ENCODE measurements at places on chromosomes 13 and 19.
A peak's percentile ranks its signal among the peaks of the same experiment; 100 is the strongest.

DNA sequence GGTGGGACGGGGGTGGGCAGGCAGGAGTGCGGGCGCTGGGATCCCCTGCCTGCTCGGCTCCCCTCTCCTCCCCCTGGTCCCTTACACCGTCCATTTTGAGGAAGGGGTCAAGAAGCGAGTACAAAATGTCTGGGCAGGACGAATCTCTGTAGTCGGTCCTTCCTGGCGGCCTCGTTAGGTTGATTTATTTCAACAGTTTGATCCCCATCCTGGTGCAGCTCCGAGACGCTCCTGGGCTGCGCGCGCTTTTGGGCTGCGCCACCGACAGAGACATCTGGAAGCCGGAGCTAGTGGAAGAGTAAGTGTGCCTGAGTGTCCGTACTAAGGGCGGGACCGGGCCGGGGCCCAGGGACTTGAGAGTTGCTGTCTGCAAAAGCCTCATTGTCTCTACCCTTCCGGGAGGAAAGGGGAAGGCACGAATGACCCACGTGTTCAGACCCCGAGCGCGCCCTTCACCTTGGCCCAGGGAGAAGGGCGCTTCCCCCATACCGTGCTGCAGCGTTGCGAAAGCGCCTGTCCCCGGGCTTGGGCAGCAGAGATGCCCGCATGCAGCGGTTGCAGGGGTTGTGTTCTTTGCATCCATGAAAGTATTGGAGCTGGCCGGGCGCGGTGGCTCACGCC, 1.8 kb downstream of the ZNF114 start:
- DNase-seq: no peak

DNA sequence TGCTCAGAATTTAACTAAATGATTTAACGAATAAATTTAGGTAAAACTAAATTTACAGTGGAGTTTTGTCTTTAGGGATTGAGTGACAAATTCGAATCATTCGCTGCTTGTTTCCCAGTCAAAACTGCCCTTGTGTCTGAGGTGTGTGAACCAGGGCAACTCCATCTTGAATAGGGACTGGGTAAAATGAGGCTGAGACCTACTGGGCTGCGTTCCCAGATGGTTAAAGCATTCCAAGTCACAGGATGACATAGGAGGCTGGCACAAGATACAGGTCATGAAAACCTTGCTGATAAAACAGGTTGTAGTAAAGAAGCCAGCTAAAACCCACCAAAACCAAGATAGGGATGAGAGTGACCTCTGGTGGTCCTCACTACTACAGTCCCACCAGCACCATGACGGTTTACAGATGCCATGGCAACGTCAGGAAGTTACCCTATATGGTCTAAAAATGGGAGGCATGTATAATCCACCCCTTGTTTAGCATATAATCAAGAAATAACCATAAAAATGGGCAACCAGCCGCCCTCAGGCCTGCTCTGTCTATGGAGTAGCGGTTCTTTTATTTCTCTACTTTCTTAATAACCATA, 10.2 kb upstream of the ANKRD10 start:
- no peak for DNase-seq

DNA sequence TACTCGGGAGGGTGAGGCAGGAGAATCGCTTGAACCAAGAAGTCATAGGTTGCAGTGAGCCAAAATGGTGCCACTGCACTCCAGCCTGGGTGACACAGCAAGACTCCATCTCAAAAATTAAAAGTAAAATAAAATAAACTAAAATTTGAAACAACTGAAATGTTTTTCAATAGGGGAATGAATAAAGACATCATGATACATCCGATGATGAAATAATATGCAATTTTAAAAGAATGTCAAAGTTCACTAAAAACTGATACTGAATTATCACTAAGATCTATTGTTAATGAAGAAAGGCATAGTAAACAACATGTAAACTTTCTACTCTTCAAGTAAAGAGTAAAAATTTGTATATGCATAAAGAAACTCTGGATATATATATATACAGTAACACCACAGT, 8.5 kb downstream of the CARD8 start:
- DNase-seq: no peak

GRCh38 chr13:66995203-66995611, 234.9 kb downstream of the PCDH9 start:
- DNase-seq: no peak

GRCh38 chr13:44302940-44303575, 70.6 kb upstream of the SERP2 start:
- DNase-seq: no peak

DNA sequence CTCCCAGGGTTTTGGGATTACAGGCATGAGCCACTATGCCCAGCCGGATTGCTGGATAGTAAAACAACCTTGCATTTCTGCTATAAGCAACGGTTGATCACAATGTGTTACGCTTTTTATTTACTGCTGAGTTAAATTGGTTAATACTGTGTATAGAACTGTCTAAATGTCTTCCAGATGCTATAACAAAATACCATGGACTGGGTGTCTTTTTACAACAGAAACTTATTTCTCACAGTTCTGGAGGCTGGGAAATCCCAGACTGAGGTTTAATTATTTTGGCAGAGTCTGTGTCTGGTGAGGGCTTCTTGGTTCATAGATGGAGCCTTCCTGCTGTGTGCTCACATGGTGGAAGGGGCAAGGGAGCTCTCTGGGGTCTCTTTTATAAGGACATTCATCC, 65.5 kb downstream of the ING1 start:
- no peak for DNase-seq

DNA sequence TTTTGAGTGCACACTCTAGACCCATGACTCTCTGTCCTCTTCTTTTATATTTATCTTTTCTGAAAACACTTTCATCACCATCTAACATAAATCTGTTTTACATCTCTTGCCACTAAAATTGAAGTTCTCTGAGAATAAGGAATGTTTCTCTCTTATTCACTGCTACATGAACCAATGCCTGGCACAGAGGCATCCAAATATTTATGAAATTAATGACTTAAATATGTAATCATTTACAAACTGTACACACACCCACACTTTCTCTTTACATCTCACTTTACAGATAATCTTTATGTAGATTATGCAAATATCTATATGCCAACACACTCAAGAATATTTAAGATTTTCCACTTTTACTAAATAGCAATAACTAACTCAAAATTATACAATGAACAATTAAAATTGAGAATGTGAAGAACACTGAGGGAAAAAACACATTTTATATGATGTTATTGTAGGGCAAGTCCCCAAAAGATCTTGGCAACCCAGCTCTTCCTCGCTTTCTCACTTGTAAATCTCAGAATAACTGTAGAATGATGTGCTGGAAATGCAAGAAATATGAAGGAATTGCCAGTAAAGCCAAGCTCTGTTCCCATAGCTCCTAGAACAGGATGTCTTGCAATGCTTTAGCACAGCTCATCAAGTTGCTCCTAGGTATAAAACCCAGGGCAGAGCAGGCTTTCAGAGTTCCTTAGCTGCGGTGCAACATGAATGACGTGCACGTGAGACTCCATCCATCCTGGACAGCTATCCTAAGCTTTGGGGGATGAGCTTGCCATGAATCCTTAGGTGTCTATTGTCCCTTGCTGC, 50.7 kb downstream of the UGGT2 start:
- DNase-seq: no peak

DNA sequence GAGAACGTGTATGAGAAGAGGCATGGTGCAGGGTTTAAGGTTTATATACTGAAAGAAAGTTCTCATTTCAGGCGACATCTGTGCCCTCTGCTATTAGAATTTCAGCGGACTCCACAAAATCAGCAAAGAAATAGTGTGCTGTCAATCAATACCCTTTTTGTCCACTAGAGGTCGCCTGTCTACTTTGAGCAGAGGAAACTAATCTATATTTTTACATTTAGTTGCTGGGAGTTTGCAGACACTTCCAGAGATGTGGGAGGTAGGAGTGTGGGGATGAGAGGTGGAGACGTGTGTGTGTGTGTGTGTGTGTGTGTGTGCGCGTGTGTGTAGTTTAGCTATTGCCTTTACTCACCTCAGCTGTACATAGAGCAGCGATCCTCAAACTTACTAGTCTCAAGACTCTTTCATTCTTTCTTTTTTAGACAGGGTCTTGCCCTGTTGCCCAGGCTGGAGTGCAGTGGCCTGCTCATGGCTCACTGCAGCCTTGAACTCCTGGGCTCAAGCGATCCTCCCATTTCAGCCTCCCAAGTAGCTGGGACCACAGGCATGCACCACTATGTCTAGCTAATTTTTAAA, 9.7 kb downstream of the INAFM1 start:
- no peak for DNase-seq

DNA sequence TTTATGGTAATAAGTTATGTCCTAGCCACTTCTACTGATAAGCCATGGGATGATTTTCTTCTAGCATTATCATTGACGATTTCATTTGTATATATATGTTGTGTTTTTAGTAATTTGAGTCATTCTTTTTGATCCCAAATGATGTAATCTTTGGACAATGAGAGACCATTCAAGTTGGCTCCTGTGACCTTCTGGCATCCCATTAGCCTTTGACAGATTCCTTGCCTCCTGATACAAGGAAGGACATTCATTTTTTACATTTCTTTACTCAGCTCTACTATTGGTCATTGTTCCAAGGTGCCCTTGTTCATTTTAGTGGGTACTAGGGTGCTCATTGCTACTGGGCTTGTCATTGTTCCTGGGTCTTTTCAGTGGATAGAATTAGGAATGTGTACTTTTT, 35.3 kb upstream of the MYCBP2 start:
- DNase-seq: no peak

- no peak for DNase-seq
Observed at GRCh38 chr13:36174923-36175322, 39.4 kb downstream of the SOHLH2 start.

- peak; percentile 8 for DNase-seq
Observed at GRCh38 chr13:75550159-75550567, 572 bp downstream of the UCHL3 start.

GRCh38 chr13:97982286-97982685, 28.8 kb downstream of the IPO5 start:
- DNase-seq: no peak

- DNase-seq: no peak
Observed at GRCh38 chr19:46126086-46126580, 1.6 kb upstream of the IGFL3 start.

DNA sequence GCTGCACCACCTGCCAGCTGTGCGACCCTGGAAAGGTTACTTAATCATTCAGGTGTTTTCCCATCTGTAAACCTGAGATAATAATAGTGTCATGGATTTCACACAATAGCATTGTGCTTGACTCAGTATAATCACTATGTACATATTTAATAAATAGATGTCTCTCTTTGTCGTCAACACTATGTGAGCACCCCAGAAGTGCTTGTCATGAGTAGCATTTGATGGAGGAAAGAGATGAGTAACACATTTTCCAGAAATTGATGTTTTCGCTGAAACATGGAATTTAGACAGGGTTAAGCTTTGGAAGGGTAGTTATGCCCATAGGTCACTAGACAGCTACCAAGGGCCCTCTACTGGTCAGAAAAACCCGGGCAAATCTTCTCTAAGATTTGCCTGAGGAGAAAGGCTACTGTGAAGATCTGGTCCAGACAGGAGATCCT, 9.5 kb upstream of the MBNL2 start:
- no peak for DNase-seq

GRCh38 chr13:28128030-28128429, 10.3 kb upstream of the PAN3 start:
- DNase-seq: no peak

DNA sequence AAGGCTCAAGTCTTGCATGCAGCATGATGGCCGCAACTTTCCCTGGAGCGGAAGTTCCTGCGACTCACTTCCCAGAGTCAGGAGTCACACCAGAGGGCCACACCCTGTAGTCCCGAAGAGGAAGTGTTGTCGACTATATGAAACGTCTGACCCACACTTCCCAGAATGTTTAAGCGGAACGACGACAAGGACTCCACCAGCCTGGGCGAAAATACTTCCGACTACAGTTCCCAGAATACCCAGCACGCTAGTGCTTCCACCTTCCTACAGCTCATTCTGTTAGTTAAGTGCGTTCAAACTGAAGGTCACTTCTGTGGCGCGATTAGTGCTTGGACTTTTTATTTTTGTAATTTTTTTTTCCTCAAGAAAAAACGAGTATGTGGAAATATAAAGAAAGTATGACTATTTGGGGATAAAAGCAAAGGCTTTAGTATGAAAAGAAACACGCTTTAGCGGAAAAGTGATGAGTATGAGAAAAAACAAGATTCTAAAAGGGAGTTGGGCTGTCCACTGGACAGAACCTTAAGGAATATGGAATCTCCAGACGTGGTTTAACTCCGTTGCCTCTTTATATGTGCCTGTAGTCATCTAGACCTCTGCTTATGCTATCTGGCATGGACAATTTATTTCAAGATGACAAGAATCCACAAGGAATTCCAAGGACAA, 15.5 kb upstream of the ZNF112 start:
- no peak for DNase-seq

GRCh38 chr19:38351865-38352395, 16.3 kb downstream of the CATSPERG start:
- DNase-seq: no peak

DNA sequence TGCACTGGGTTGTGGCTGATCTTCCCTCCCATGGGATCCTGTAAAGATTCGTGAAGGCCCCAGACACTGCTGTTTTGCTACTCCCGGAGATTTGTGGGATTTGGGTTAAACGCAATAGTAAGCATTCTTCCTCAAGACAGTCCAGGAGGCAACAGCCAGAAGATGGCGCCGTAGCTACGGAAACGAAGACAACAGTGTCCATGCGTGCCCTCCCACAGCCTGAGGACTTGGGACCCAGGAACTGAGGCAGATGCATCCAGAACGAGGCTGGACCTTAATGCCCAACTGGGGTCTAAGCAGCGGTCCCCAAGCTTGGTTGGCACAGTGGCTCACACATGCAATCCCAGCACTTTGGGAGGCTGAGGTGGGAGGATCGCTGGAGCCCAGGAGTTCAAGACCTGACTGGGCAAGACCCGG, 57.6 kb upstream of the ZNF507 start:
- DNase-seq: peak; percentile 15

DNA sequence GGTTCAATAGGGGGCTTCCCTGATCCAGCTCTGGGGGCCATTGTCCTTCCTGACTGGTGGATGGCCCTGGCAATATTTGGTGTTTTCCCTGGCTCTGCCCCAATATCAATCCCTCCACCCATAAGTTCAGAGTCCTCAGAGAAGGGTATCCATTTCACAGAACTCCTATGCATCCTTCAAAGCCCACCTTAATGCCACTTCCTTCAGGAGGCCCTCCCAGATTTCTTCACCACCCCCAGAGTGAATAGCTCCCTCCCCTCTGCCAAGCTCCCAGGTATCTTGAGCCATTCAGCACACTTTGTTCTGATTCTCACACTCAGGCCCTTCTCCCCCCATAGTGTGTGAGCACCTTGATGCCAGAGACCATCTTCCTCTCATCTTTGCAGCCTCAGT, 5.8 kb downstream of the PPP1R14A start:
- no peak for DNase-seq

- DNase-seq: no peak
Observed at GRCh38 chr19:11361771-11362731, 6.8 kb downstream of the PLPPR2 start.

- no peak for DNase-seq
Observed at GRCh38 chr19:28601723-28602440, 611.1 kb downstream of the UQCRFS1 start.

DNA sequence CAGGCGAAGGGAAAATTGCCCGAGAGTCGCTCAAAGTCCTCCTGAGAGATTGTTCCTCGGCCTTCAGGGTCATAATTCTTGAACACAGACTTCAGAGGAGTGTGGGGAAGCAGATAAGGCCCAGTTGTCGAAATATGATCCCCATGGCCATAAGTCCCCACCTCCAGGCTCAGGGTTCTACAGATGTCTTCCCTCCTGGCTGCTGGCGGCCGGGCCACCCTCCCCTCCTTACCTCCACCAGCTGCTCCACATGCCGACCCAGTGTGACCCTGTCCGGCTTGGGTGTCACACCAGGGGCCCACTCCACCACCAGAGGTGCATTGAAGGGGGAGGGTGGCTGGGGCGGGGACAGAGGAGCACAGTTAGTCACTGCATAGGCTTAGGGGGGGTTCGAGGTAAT, 10.1 kb downstream of the FAM98C start:
- DNase-seq: no peak

GRCh38 chr19:3270902-3271301, 46.4 kb downstream of the CELF5 start:
- no peak for DNase-seq
